Activated T-cell treated with anti-CD3 and anti-CD28 coated beads, Interleukin-2, amount 50 U/mL, for 4 hours (primary cell): ENCODE measurements at places on chromosomes 6 and 20.

- no peak for DNase-seq
These were observed 137.2 kb downstream of the NCOA3 start for GRCh38 chr20:47638851-47639250.

DNA sequence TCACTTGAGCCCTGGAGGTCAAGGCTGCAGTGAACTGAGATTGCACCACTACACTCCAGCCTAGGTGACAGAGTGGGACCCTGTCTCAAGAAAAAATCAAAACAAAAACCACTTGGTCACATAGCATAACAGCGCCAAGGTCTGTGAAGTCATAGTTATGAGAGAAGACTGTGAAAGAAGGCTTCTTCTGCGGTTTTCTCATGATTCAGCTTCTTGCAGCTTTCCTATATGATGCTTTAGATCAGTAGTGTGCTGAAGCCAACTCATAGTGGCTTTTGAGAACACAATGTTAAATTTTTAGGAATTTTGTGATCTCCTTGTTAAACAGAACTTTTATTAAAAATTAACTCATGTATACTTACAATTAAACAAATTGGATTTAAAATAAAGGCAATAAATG is 136.2 kb upstream of the GLP1R start:
- DNase-seq: no peak

DNA sequence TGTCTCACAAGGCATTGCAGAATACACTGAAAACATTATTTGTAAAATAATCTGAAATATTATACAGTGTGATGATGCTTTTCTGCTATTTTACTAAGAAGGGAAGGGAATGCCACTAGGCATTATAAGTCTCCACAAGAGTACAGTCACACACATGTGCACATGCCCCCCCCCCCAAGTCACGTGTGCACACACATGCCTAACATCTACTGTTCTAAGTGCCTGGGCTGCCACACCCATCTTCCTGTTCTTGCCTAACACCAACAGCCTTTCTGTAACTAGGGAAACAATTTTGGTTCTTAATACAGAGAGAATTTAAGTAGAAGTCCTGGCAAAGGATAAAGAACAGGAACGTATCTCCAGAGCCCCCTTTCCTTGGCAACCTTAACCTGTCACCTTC is 58.2 kb upstream of the BCLAF1 start:
- DNase-seq: no peak

DNA sequence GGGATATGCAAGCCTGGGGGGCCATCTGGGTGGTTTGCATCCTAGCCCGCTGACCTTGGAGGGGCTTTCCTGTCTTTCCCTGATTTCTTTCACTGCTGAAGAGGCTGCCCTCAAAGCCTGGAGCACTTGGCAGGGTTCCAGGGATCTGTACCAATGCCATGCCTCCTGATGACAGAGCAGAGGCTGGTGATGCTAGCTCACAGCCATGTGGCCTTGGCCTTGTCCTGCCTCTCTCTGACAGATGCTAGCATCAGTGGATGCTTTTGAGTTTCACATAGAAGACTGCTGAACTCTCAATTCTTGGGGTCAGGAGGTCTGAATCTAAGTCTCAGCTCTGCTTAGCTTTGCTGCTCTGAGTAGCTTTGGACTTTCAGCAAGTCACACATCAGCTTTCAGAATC is 21.9 kb upstream of the RREB1 start:
- DNase-seq: no peak
